ENCODE measurements at places on chromosomes 7 and 10.

- DNase-seq, result no peak
Measured at GRCh38 chr10:95437669-95438068, 123.5 kb downstream of the SORBS1 start.

DNA sequence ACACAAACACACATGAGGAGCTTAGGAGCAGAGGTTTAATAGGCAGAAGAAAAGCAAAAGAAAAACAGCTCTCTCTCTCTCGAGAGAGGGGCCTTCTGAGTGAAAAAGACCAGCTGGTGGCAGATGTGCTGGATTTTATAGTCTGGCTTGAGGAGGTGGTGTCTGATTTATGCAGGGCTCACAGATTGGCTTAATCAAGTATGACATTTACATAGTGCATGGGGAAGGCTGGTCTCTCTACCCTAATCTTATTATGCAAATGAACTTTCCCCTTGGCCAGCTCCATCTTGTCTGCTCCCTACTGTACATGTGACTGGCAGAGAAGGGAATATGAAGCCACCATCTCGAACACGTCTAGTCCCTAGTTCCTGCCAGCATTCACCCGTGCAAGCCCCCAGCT lies 219.5 kb upstream of the ZNF804B start:
- peak; percentile 68 for DNase-seq

DNA sequence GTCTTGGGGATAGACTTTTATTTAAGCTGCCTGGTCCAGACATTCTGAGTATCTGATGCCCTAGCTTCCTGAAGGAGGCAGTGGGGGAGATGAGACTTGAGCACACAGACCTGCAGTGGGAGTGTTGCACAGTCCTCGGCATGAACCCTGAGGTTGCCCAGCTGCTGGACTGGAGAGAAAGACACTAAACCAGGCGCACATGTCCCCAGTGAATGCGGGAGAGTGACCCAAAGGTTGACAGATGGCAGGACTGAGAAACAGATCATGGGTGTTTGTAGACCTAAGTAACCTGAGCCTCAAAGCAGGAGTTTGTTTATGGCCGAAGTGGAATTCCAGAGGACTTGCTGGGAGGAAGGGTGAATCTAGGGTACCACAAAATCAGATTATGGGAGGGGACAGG lies 15.7 kb upstream of the MSRB2 start:
- DNase-seq, result no peak

DNA sequence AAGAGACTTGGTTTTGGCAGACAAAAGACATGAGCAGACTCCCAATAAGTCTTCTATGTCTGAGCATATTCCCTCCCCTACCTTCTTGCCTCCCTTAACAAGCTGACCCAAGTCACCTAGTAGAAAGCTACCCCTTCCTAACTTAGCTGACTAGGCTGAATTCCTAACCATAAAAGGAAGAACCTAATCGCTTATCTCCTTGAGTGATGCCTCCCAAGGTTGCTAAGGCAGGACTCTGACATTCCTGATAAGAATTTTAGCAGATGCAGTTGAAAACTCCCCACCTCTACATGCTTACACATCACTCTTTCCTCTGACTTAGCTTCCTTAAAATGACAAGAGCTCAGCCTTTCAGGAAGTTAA lies 704.7 kb upstream of the MBL2 start:
- DNase-seq, result no peak
